Activated T-helper 1 cell treated with Interleukin-2 at 50 U/mL for 16 hours (primary cell): ENCODE measurements at places on chromosomes 4 and X.

DNA sequence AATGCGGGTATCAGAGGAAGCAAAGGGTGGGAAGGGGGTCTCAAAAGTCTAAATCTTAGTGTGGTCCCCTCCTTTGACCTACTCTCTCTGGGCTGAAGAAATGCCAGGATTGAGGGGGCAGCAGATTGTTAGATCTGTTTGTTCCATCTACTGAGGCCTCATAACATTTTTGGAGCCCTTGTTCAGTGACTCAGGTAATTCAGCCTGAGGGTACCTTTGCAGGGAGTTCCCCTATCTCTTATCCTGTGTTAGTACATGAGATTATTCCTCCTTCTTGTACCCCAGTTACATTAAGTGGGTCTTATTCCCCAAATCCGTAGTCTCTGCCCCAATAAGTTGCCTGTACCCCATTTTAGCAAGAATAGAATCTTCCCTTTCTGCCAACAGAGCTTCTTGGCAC is 79.0 kb downstream of the RTL9 start:
- no peak for DNase-seq

DNA sequence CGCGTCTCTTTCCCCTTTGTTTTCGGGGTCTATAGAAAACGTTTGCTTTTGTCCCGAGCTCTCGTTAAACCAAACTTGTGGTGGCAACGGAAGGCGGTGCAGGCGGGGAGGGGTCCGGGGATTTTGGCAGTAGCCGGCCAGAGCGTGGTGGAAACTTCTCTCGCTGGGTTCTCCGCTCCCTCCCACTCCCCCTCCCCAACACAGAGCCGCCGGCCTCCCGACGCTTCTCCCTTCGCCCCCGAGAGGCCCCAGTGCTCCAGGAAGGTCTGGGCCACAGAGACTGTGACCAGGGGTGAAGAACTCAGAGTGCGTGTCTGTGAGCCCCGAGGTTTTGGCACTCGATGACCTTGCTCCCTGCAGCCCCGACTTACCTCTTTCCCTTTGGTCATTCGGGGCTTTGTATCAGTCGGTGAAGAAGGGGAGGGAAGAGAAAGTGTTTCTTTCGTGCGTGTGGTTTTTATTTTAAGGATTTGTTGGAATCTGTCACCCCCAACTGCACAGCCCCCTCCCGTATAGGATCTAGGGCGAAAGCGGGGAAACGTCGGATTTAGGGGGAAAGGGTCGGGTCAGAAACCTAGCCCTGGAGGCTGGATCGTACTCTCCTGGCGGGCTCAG is 9.0 kb upstream of the BCOR start:
- DNase-seq = no peak

GRCh38 chr4:38230821-38231563 is 270.8 kb downstream of the PTTG2 start:
- no peak for DNase-seq

DNA sequence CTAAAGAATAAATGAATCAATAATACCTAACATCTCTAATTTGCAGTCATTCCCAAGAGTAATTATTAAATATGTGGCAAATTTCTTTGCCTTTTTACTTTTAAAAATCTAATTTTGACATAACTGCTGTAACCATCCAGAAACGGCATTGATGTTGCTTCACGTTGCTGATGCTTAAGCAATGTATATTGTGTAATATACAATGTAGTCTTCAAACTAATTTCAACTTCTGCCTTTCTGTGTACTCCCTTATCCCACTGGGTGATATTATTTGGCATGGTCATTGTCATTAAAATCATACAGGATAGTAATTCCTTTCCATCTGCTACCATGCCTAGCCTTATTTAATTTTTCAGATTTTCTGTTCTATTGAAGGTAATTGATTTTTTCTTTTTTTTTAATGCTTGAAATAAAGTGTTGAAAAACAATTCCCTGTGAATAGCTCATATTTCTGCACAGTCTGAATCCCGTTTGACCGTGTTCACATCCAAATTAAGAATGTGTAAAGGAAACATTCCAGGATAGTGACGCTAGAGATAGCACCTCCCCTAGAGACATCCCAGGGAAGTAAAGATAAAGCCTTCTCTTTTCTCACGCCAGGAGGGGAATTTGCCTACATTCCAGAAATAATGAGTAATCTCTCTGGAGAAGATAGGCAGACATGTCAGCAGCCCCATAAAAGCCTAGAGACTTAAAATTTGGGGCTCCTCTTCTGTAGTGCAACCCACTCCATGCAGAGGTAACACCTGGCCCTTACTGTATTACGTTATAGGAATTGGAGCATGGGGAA is 8.6 kb downstream of the FAM200B start:
- no peak for DNase-seq

GRCh38 chr4:119598521-119598920 is 30.1 kb downstream of the PDE5A start:
- DNase-seq = no peak

GRCh38 chr4:138307319-138307718 is 65.2 kb upstream of the SLC7A11 start:
- no peak for DNase-seq

- no peak for DNase-seq
Observed at GRCh38 chrX:21740329-21741274, 17.3 kb downstream of the SMPX start.

GRCh38 chr4:70008771-70009170 is 13.0 kb downstream of the STATH start:
- DNase-seq = no peak

DNA sequence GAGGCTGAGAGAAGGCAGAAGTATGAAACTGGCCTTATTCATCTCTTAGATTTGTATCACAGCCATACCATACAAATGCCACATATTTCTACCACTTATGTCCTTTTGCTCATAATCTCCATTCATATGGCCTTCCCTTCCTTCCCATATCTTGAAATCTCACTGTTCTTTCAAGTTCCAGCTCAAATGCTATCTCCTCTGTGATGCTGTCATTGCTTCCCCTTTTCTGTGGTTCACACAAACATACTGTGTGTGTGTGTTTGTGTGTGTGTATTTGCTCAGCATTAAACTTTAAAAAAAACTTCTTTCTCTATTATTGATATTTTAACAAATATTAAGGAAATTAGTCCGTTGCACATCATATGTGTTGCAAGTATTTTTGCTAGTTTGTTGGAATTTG is 26.7 kb downstream of the PHKA1 start:
- DNase-seq = no peak

GRCh38 chrX:110316351-110317060 is 1.4 kb downstream of the AMMECR1 start:
- no peak for DNase-seq

GRCh38 chr4:94551643-94552564 is 100.2 kb downstream of the PDLIM5 start:
- no peak for DNase-seq

GRCh38 chrX:47272013-47272408 is 39.2 kb downstream of the USP11 start:
- no peak for DNase-seq

DNA sequence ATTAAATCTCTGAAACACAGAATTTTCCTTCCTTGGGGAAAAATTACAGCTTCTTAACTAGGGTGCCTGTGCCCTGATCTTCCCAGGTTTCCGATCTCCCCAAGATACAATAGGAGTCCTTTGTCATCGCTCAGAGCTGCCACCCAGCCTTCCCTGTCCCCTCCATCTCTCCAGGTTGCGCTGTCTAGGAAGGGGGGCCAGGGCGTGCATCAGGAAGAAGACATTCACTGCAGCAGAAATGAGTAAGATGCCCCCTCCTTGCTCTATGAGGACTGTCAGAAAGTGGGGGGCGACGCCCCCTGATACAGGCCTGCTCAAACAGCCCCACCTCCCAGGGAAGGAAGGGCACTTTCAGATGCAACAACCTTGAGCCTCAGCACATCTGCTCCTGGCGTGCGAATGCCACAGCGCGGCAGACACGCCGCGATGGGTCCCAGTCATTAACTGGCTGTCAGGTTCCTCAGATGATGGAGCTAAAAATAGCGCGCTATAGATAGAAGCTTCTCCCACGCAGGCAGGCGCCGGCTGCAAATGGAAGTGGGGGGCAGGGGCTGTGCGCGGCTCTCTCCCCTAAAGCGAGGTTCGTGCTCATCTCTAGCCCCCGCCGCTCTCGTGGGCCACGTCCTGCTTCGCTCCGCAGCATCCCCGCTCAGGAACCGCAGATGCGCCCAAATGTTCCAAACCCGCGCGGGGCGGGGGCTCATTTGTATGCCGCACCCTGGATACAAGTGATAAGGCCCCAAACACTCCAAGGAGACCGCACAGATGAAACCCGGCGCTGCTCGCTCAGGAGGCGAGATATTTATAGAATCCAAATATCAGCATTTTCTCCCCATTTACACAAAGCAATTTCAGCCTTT is 57.6 kb upstream of the LGI2 start:
- no peak for DNase-seq

GRCh38 chrX:136896121-136896914 is 15.8 kb upstream of the RBMX start:
- no peak for DNase-seq

DNA sequence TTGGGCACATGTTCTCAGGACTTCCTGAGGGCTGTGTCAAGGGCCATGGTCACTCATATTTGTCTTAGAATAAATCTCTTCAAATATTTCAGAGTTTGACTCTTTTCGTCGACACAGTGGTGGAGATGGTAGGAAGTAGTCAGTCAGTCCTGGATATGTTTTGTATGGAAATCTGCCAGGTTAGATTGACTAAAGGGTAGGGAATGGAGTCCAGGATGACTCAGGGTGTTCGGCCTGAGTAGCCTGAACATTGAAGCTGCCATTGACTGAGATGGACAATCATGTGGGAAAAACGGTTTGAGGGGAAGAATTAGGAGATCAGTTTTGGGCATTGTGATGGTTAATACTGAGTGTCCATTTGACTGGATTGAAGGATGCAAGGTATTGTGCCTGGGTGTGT is 177.1 kb upstream of the CENPE start:
- no peak for DNase-seq

DNA sequence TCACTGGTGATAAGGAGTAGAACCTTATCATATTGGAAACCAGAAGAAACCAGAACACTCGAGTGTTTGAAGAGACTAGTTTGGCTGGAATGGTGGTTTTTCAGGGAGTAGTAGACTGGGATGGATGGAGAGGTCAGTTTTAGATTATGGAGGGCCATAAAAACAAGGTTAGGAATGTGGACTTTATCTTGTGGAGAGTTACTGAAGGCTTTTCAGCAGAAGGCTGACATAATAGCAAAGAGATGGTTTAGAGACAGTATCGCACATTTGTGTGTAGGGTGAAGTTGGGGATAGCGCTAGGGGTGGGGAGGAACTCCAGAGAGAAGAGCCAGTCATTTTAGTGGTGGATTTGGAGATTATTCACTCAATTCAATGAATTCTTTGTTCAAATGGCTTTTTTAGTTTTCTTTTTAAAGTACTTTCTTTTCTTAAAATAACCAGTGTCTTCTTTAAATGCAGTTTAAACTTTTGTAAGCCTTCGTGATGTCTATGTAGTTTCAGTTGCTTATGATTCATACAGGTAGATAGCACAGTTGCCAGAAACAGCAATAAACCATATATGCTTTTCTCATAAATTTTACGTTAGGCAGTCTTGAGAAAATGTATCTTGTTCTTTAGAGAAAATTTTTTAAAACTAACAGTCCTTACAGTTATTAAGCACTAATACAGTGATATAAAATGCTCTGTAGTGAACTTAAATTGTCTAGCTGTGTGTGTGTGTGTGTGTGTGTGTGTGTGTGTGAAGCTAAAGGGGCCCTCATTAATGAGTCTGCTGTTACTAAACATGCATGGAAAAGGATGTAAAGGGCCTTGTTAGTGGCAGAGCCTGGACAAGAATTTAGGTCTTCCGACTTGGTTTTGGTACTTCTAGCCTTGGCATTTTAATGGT is 3.8 kb downstream of the ARHGAP10 start:
- no peak for DNase-seq

DNA sequence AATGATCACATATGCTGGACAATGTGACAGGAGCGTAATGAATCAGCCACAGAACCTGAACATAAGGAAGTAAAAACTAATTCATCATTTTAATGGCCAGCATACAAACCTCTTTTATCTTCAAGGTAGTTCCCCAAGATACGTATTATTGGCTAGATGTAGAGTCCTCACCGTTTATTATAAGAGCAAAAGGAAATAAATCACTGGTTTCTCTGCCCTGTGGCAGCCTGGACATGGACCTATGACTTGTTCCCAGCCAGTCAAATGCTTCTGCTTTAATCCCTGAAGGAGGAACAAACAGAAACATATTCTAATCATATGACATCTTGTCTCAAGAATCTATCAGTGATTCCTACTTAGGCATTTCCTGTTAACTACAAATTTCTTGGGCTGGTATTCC is 86.8 kb upstream of the FAM241A start:
- DNase-seq = no peak

DNA sequence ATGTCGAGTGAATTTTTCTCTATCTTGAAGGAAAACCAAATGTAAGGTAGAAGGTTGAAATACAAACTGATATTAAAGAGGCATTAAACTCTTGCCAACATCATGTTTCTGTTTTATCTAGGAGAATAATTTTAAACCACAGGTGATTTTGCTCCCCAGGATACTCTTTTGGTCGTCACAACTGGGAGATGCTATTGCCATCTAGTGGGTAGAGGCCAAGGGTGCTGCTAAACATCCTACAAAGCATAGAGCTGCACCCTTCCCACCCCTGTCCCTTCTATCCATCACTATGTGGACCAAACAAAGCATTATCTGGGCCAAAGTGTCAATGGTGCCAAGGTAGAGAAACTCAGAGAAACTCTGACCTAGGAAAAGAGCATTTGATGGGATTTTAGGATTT is 154.6 kb upstream of the MAGEB2 start:
- DNase-seq = no peak

GRCh38 chrX:139738581-139738980 is 30.6 kb upstream of the MCF2 start:
- DNase-seq = no peak

- no peak for DNase-seq
Observed at GRCh38 chr4:184262901-184263300, 45.2 kb upstream of the ENPP6 start.

- DNase-seq = no peak
Observed at GRCh38 chr4:111775556-111776297, 369.5 kb upstream of the FAM241A start.

- no peak for DNase-seq
Observed at GRCh38 chr4:95095348-95095974, 337.7 kb downstream of the BMPR1B start.

GRCh38 chr4:111652236-111652635 is 493.0 kb upstream of the FAM241A start:
- DNase-seq = no peak

- no peak for DNase-seq
Observed at GRCh38 chr4:8664976-8665375, 72.4 kb downstream of the CPZ start.

DNA sequence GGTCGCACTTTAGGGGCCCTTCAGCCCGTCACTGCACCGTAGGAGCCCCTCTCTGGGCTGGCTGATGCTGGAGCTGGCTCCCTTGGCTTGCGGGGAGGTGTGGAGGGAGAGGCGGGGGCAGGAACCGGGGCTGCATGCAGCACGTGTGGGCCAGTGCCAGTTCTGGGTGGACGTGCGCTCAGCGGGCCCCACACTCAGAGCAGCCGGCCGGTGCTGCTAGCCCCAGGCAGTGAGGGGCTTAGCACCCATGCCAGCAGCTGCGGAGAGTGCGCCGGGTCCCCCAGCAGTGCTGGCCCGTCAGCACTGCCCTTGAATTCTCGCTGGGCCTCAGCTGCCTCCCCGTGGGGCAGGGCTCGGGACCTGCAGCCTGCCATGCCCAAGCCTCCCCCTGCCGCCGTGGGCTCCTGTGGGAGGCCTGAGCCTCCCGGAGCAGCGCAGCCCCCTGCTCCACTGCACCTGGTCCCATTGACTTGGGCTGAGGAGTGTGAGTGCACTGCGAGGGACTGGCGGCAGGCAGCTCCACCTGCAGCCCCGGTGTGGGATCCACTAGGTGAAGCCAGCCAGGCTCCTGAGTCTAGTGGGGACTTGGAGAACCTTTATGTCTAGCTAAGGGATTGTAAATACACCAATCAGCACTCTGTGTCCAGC is 108.8 kb upstream of the RASGEF1B start:
- DNase-seq = no peak
